Sigmoid colon (tissue), 7 donors: ENCODE measurements at places on chromosomes 6 and 20. TPM values are rescaled to one million over a fixed set of nuclear protein-coding genes. Genes with fewer than 3 reads are reported as not detected.

- H3K27me3 ChIP-seq, result no peaks in the 10 kb centered on the region
- no peaks in the 10 kb centered on the region for H3K4me1 ChIP-seq
- DNase-seq, result no peak
- H3K36me3 ChIP-seq, result no peaks in the 10 kb centered on the region
- H3K4me3 ChIP-seq, result no peak overlapping the region
Observed at GRCh38 chr20:36872852-36873251, 3.1 kb upstream of the TLDC2 start.

DNA sequence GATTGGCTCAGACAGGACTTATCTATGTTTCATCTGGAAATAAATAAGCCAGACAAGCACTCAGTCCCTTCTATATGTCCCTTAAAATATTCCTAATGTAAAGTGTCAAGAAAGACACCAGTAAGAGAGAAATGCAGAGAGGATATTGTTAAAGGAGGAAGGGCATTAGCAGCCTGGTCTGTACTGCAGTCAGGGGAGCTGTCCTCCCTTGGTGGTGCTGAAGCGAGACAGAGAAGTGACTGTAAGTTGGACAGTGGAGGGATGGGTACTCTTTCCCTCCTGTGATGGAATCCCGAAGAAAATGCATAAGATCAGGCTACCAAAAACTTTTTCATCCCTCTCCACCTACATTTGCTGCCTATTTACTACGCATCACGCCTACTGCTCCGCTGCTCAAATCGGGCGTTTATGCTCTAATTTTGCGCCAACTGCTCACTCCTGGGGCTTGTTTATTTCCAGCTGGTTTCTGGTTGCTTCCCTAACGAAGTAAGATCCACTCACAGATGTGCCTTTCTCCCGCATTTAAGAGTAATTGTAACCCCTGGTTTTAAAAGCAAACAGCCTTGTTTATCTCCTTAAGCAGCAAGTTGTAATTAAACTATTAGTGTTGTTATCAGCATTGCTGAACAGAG, 35.2 kb downstream of the PHACTR1 start:
- H3K27me3 ChIP-seq, result peaks cover 43% of the 10 kb centered on the region
- no peak overlapping the region for H3K27ac ChIP-seq
- no peak for DNase-seq
- H3K4me1 ChIP-seq, result peaks cover 7% of the 10 kb centered on the region

Gene SOX18
- total RNA-seq, result 4.8 TPM

Gene CCN5
- 5.0 TPM for total RNA-seq

GRCh38 chr20:20812136-20812535, 99.7 kb upstream of the RALGAPA2 start:
- H3K4me3 ChIP-seq, result no peak overlapping the region
- no peaks in the 10 kb centered on the region for H3K4me1 ChIP-seq
- no peak for DNase-seq
- H3K27ac ChIP-seq, result no peak overlapping the region
- no peaks in the 10 kb centered on the region for H3K27me3 ChIP-seq
- no peaks in the 10 kb centered on the region for H3K36me3 ChIP-seq

GRCh38 chr6:21601339-21601923, 7.9 kb downstream of the SOX4 start:
- DNase-seq, result no peak
- no peaks in the 10 kb centered on the region for H3K27me3 ChIP-seq

- no peak overlapping the region for H3K27ac ChIP-seq
- H3K4me3 ChIP-seq, result no peak overlapping the region
- DNase-seq, result no peak
- H3K27me3 ChIP-seq, result no peaks in the 10 kb centered on the region
- no peaks in the 10 kb centered on the region for H3K4me1 ChIP-seq
- H3K36me3 ChIP-seq, result no peaks in the 10 kb centered on the region
Observed at GRCh38 chr6:8057263-8057662, 6.9 kb downstream of the BLOC1S5 start.

DNA sequence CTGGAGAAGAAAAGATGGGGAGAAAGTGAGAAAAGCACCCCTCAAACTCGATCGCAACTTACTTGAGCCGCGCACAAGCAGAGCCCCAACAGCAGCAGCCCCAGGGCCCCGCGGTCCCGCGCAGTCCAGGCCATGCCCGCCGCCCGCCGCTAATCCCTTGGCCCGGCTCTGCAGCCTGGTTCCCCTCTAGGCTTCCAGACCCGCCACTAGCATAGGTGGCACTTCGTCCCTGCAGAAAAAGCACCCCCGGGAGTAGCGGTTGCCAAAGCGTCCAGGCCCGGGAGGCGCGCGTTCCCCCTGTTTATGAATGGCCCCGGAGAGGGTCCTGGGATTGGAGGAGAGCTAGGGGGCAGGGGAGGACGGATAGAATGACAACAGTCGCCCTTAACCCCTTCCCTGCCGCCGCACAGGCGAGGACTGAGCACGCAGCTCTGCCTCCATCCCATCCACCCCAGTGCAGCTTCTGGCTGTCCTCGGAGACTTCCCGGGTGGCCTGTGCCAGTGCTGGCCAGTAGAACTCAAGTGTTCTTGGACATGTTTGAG, 19.9 kb downstream of the COL9A1 start:
- H3K27me3 ChIP-seq, result peaks cover 42% of the 10 kb centered on the region
- H3K4me3 ChIP-seq, result peak overlapping the region; percentile 13
- DNase-seq, result no peak

DNA sequence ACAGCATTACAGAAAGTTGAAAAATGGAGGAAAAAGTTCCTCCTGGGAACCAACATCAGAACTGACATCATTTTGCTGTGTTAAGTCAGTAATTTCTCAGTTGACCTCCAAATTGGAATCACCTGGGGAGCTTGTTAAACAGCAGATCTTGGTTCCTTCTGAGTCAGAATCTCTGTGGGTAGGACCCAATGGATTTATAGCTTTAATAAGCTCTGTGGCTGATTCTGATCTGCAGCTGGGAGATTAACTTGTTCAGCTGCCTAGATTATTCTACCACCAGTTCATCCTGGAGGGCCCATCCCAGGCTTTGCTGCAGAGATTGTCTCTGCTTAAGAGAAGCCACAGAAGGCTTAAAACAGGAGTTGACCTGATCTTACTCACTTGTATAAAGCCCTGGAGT, 90.7 kb upstream of the POPDC3 start:
- H3K27ac ChIP-seq, result no peak overlapping the region
- no peaks in the 10 kb centered on the region for H3K27me3 ChIP-seq
- peaks cover 2% of the 10 kb centered on the region for H3K36me3 ChIP-seq
- no peak overlapping the region for H3K4me3 ChIP-seq
- no peaks in the 10 kb centered on the region for H3K4me1 ChIP-seq

GRCh38 chr6:49121970-49122369, 341.1 kb downstream of the MMUT start:
- no peaks in the 10 kb centered on the region for H3K27me3 ChIP-seq
- DNase-seq, result no peak
- no peak overlapping the region for H3K4me3 ChIP-seq
- no peaks in the 10 kb centered on the region for H3K4me1 ChIP-seq

Gene LAMA4
- 95.3 TPM for total RNA-seq
